ENCODE measurements at places on chromosomes 1 and 21.

DNA sequence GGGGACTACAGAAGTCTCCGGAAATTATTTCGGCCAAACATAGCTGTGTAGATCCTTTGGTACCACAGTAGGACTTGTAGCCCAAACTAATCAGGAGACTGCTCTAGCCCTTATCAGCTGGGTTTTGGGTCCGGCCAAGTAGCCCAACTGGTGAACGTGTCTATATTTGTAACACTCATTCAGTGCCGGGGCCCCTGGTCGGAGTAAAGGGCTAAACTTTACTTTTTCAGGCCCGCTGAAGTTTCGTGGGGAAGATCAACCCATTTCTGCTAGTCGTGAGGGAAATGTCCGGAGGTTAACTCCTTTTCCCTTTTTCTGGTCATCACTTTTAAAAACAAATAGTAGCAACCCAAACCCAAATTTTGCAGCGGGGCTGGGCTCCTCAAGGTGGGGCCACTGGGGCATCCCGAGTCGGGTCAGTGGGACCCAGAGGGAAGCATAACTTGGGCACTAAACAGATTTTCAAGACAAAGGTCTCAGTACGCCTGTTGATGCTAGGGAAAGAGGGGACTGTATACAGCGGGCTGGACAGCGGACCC lies 1.7 kb downstream of the LHX9 start:
- DNase-seq = no peak

- no peak for DNase-seq
Observed at GRCh38 chr1:155177918-155178281, 4.3 kb downstream of the TRIM46 start.

GRCh38 chr1:236558846-236559245 lies 35.1 kb downstream of the LGALS8 start:
- no peak for DNase-seq

DNA sequence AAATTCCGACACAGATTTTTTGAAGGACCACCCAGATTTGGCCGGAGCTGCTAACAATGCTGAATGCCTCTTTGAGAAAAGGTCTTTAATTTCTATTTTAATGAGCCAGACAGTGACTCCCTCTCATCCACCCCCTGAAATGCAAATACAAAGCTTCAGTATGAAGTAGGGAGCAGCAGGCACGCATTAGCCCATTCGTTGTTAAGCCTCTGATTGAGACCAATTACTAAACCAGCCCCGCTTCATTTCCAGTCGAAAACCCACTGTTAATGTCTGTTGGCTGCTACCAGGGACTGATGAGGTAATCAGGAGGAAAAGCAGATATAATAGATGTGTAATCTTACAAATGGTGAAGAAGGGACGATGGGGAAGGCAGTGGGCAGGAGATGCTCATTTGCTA lies 4.8 kb upstream of the C8A start:
- DNase-seq = no peak

GRCh38 chr1:34164771-34165391 lies at the start of gene CSMD2:
TSS of gene CSMD2 (minus strand) at chr1:34165230. CDS start at chr1:34165097, 133 bp downstream.
- peak; percentile 78 for DNase-seq

- DNase-seq = no peak
Observed at GRCh38 chr1:36466370-36467026, 2.3 kb upstream of the MRPS15 start.

DNA sequence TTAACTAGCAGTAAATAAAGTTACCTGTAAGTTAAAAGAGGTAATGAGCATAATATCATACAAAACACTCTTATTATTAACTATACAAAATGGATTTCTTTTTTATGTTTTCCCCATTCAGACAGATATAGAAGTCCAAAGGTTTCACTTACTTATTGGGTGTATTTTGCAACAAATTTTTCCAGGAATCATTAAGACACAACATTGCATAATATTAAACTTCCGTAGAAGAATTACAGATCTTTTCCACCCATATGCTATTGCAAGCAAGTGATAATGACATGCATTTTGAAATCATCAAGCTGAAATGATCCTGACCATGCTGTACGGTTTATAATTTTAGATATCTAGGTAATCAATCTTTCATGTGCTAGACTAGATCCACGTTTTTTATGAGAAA lies 957.0 kb downstream of the NCAM2 start:
- no peak for DNase-seq

DNA sequence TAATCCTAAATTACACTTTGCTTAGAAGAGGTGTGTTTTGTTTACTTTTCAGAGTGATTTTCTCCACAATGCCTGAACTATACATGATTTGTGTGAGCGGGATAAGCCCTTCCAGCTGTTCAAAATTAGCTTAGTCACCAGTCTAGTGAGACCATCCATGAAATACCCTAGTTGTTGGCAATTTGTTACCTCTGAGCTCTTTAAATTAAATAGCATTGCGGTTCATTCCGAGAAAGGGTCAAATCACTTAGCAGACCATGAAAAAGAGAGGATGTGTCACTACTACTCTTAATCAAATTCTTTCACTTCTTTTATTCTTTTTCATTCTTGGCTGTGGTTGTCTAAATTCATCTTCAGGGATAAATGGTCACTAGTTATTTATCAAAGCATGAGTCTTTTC lies 11.9 kb upstream of the VAV3 start:
- DNase-seq = no peak

GRCh38 chr21:29676395-29676794 lies 263.4 kb downstream of the GRIK1 start:
- DNase-seq = no peak

DNA sequence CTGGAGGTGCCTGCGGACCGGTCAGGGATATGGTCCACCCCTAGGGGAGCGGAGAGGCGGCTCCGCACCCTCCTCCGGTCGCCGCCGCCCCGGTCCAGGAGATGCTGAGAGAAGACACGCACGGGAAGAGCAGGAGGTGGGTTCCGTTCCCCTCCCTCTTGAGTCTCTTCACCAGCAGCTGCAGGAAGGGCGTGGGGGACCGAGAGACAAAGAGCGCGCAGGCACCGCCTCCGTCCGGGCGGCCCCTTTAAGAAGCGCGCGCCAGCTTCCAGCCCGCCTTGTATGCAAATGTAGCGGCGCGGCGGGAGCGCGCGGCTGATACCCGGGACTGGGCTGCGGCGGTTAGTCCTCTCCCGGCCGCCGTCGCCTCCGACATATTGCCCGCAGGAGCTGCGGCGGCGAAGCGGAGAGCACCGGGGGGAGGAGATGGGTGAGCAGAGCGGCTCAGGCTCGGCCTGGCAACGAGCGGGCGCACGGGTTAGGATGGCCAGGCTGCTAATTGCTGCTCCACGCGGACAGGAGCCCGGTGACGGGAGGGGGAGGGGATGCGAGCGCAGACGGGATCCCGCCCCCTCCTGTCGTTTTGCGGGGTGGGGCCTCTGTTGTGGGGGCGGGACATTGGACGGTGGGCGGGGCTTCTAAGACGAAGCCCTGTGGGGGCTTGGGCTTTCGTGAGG lies at the start of gene TMEM39B:
TSS of gene TMEM39B (plus strand) at position 318 of the 677 bp plus-strand sequence. CDS start at position 427, 109 bp downstream.
- DNase-seq = peak; percentile 96

- no peak for DNase-seq
Observed at GRCh38 chr1:231021540-231022031, 18.5 kb downstream of the FAM89A start.

DNA sequence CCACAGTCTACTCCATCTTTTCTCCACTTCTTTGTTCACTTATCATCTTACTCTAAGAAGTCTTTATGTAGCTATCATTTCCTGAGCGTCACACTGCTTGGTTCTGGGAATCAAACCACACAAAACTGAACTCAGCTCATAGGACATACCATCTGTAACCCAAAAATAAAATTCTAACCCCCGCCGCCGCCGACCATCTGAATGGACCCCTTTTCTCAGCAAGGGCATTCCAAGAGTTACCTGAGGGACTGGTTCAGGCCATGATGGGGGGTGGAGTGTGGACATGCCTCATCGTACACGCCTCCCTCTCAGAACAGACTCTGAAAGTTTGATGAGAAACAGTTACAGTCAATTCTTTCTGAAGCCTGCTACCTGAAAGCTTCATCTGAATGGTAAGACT lies 12.6 kb upstream of the CHI3L2 start:
- DNase-seq = no peak

GRCh38 chr1:89953929-89954328 lies 41.0 kb upstream of the ZNF326 start:
- DNase-seq = no peak

DNA sequence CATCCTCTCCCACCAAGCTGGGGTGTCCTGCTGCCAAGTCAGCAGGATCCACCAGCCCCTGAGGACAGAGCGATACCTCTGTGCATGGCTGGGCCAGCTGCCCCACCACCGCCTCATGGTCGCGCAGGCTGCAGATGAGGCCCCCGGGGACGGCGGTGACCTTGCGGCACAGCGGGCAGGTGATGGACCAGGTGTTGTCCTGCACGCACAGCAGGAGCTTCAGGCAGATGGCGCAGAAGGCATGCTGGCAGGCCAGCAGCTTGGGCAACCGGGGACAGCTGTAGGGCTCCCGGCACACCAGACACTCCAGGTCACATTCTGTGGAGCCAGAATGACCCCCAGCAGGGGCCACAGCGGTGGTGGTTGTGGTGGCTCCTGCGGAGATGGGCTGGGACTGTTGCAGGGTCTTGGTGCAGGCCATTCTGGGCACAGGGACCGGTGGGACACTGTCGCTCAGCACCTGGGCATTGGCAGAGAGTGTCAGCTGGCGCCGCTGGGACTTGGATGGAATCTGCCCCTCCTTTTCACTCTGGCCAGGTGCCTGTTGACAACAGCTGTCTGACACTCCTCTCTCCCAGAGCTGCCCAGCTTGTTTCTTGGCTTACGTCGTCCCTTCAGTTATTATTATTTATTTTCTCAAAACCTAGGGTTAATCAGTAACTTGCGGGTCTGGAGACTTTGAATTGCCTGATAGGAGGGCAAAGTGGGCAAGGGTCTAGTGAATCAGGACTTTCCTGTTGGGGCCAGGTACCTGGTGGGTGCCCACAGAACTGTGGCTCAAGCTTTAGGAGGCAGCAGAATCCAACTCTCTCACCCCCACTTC lies at the start of gene RNF186:
TSS of gene RNF186 (minus strand) at position 603 of the 823 bp plus-strand sequence. CDS start at position 421, 182 bp downstream.
- DNase-seq = no peak

DNA sequence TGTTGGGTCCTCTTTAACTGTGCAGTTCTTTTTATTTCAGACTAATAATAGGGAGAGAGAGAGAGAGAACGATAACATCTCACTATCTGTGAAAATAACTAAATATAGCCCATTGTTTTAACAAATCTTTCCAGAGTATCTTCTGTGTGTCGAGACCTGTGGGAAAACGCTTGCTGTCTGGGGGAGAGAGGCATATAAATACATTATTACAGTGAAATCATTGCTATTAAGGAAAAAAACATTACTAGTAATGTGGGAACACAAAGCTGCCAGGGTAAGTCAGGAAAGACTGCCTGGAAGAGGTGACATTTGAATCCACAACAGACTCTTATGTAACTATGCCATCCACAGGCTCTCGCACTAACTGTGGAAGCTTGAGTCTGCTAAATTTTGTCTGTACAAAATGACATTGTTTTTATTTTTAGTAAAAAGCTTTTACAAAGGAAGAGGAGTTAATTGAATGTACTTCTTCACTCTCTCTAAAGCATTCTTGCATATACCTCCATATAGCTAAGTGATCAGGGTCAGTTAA lies 59.8 kb upstream of the PGD start:
- DNase-seq = no peak

GRCh38 chr1:91768786-91769725 lies 116.9 kb downstream of the TGFBR3 start:
- DNase-seq = no peak

DNA sequence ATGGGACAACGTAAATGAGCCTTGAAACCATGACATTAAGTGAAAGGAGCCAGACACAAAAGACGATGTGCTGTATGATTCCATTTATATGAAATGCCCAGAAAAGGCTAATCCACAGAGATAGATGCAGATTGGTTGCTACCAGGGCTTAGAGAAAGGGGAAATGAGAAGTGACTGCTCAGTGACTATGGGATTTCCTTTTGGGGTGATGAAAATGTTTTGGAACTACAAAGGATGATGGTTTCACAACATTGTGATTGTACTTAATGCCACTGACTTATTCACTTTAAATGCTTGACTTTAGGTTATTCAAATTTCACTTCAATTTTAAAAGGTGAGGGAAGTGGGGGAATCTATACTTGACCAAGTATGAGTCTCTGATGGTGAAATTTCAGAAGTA lies 414.3 kb downstream of the SETD4 start:
- no peak for DNase-seq

GRCh38 chr1:51516649-51517158 lies 2.4 kb downstream of the EPS15 start:
- peak; percentile 8 for DNase-seq

GRCh38 chr21:41932191-41932575 lies 21.6 kb downstream of the C2CD2 start:
- DNase-seq = peak; percentile 71

- no peak for DNase-seq
Observed at GRCh38 chr1:162470216-162470615, 27.4 kb upstream of the UHMK1 start.

DNA sequence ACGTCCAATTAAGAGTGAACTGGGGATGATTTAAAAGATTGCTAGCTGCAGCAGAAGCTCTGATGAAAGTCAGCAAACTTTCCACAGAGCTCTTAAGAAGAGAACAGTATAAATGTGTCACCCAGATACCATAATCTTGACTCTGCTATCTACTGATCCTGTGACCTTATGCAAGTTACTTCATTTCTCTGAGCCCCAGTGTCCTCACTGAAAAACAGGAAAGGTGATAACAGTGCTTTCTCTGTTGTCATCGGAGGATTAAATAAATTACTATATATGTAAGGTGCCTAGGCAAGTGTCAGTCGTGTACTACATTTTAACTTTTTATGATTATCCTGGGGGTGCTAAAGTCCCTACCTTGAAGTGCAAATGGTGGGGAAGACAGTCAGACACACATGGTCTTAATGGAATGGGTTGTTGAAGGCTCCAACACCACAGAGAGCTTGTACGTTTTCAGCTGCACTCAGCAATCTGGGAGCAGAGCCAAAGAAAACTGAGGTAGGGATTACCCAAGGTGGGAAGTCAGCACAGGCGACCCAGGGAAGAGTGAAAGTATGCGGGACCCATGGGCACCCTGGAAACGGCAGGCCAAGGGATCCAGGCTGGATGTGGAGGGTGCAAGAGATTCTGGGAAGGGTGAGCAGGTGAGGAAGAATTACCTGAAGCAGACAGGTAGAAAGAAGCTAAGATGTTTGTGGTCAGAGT lies 82.8 kb downstream of the DTL start:
- no peak for DNase-seq

DNA sequence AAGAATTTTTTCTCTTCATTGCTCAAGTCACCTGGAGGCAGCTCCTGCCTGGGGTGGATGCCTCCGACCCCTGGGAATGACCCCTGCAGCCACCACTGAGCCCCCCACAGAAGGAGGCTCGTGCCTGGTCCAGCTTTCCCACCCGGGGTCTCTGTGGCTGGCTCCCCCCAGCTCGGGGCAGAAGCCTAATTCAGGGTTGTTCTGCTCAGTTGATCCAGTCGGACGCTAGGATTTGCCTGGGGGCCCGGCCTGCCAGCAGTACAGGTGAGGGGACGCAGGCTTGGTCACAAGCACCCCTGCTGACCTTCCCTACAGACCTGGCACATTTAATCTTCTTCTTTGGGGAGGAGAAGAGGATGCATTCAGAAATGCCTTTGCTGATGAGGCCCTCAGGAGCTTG lies 53.6 kb upstream of the POFUT2 start:
- no peak for DNase-seq

GRCh38 chr1:246066573-246066972 lies 440.5 kb downstream of the SMYD3 start:
- DNase-seq = no peak

GRCh38 chr1:190453550-190453949 lies 24.1 kb downstream of the BRINP3 start:
- DNase-seq = no peak

- no peak for DNase-seq
Observed at GRCh38 chr1:92168657-92169056, 49.1 kb upstream of the C1orf146 start.

GRCh38 chr1:19744335-19744743 lies 55.4 kb downstream of the TMCO4 start:
- no peak for DNase-seq

GRCh38 chr1:147700042-147701006 lies 30.0 kb upstream of the ACP6 start:
- DNase-seq = peak; percentile 79

All from AG08396 (cell line).